ENCODE measurements at places on chromosomes 1 and 21.
A peak's percentile ranks its signal among the peaks of the same experiment; 100 is the strongest.

DNA sequence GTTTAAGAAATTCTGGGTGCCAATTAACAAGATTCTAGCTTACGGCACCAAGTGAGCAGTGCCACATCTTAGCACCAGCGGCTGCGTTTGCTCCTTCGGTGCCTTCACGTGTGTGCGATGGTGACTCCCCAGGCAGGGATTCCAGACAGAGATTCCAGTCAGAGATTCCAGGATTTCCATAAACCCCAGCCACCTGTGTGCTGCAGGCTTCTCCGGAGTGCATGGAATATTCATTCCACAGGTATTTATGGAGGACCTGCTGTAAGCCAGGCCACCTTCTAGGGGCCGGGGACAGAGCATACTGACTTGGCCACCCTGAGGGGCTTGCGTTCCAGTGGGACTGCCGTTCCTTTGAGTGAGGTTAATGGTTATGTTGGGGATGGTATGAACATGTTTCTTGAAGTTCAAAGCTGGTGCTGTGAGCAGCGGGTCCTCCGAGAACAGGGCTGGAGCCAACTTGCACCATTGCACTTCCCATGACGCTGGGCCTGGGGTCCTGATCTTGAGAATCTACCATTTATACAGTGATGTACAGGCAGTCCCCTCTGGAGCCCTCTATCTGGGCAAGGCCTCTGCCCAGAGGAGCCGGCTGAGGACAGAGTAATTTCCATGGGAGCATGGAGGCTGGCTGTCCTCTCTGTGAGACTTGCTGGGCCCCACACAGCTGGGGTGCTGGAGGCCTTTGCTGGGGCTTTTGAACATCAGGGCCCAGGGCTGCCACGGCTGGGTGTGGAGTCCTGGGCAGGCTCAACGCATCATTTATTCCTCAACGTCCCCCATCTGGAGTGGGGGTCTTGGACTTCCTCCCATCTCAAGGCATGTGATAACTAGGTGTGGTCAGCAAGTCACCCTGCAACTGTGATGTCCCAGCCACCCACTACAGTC is 58.8 kb upstream of the AJAP1 start:
- no peak for DNase-seq

DNA sequence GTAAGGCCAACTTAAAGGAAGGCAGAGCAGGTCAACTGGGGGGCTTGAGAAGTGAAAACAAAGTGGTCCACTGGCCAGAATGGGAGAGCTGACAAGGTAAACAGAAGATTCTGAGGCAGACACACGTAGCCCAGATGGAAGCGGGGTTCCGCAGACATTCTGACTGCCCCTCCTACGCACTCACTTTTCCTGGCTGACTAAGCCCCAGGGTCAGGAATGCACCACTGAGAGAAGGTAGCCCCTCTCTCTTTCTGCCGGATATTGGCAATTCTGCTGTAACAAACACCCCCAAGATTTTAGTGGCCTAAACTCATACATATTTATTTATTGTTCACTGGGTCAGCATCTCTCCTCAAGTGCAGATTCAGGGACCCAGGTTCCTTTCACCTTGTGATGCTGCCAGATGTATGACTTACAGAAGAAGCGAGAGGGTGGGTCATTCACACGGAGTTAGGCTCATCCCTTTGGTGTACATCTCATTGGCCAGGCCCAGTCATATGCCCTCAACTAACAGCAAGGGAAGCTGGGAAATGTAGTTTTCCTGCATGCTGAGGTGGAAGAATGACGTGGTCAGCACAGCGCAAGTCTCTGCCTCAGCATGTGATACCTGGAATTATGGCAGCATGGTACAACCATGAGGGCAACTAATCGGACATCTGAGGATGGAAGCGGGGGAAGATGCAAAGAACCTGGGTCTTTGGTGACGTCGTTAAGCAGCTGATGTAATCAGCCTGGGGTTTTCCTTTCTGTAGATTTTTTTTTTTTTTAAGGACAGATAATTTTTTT is 43.4 kb upstream of the MRPS6 start:
- DNase-seq: peak; percentile 36

GRCh38 chr1:172326136-172326535 is 94.3 kb upstream of the C1orf105 start:
- DNase-seq: no peak

DNA sequence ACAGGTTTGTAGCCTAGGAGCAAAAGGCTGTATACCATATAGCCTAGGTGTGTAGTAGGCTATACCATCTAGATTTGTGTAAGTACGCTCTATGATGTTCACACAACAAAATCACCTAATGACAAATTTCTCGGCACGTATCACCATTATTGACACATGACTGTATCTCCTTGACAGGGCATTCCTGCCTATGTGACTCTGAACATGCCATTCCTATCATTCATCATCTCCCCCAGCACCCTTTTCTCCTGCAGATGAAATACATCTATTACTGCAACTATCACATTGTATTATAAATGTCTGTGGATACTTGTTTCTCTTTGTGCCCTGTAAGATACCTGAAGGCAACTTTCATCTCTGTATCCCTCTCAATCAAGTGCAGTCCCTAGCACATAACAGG is 29.9 kb downstream of the TP53BP2 start:
- DNase-seq: no peak

GRCh38 chr1:102498929-102499328 is 502.2 kb upstream of the OLFM3 start:
- DNase-seq: no peak

- no peak for DNase-seq
Observed at GRCh38 chr1:47951545-47952235, 45.5 kb downstream of the TRABD2B start.

DNA sequence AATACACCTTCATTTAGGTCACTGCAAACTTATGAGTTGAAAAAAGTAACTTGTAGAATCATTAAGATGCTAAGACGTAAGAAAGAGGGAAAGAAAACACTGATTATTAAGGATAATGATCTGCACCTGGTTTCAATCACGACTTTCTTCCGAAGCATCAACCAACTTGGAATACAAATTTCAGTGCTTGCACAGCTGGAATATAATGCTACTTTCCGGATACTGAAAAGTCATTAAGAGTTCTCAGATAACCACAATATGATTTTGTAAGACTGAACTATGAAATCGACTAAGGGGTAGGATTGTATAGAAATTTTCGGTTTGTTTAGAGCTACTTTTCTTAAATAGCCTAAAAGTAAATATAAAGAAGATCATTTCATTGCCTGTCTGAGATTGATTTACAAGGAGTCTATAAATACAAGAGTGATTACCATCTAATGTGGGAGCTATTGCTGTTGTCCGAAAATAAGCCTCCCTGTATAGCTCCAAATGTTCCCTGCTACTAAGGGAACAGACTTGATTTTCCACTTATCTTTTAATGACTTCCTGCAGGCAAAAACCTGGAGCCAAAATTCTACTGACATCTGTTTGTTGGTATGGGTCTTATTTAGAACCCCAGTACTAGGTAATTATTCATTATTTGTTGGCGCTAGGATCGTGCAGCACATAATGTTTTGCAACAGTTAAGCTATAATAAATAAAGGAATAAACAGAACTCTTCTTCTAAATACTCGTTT is 673.3 kb downstream of the KCNT2 start:
- DNase-seq: no peak

DNA sequence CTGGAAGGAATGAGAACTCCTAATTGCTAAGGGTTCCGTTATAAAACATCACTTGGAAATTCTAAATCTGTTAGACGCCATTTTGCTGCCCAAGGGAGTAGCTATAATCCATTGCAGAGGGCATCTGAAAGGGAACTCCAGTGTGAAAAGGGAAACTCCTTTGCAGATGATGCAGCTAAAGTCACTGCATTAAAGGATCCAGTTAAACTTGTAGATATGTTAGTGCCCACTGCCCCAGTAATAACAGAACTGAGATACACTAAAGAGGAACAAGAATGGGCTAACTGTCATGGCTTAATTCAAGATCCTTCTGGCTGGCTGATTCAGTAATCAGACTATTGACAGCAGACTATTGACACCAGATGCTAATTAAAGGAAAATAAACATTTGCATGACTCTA is 81.8 kb upstream of the KIAA0040 start:
- DNase-seq: no peak

GRCh38 chr1:149936992-149937705 is 470 bp upstream of the MTMR11 start:
- DNase-seq: no peak

- no peak for DNase-seq
Observed at GRCh38 chr1:31487143-31487542, 74.1 kb downstream of the SERINC2 start.

DNA sequence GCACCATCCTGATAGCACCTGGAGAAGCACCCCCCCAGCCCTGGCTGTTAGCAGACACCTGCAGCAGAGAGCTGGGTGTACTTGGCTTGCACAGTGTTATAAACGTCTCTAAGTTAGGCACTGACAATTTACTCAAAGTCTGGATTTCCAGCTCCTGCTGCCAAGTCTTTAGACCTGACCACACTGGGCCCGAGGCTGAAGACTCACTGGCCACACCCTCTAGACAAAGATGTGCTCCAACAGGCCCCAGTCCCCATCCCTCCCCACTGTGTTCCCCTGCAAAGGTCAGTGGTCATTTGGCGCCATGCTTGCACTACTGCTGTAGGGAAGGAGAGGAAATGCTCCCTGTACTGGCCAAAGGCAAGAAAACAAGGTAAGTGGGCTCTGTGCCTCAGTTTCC is 31.1 kb downstream of the PADI6 start:
- DNase-seq: no peak

- DNase-seq: peak; percentile 95
Observed at GRCh38 chr1:156480411-156481192, 20.0 kb downstream of the MEF2D start.

GRCh38 chr1:206850401-206850800 is 15.0 kb upstream of the IL20 start:
- no peak for DNase-seq

DNA sequence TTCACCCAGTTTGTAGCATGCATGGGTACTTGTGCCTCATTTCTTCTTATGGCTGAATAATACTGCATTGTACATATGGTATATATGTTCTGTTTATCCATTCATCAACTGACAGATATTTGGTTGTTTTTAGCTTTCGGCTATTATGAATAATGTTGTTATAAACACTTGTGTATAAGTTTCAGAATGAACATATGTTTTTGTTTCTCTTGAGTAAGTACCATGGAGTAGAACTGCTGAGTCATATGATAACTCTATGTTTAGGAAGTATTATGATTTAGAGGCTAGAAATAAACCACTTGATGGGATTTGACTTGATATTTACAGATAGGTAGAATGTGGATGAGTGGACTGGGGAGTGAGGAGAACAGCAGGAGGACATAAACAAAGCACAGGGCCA is 48.6 kb downstream of the WNT2B start:
- no peak for DNase-seq

GRCh38 chr1:203673550-203674411 is 47.1 kb downstream of the ATP2B4 start:
- DNase-seq: no peak

DNA sequence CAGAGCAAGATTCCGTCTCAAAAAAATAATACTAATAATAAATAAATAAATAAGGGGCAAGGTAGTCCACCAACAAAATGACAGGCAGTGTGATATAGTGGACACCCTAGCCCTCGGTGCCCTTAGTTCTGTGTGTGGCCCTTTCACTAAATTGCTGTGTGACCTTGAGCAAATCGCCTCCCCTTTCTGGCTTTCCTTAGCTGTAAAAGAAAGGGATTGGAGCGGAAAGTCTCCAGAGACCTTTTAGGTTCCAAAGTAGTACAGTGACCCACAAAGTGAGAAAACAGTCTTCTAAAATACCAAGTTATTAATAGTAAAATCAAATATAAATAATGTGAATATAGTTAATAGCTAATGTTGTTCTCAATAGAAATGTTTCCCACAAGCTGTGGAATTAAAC is 7.6 kb downstream of the LMNA start:
- no peak for DNase-seq

GRCh38 chr1:205920159-205920558 is 23.1 kb downstream of the SLC26A9 start:
- no peak for DNase-seq

GRCh38 chr1:2237773-2238172 is 9.7 kb downstream of the SKI start:
- DNase-seq: no peak

All from GM12892 (cell line).